Central memory CD8-positive, alpha-beta T cell (primary cell): ENCODE measurements at places on chromosomes 2 and 18.

DNA sequence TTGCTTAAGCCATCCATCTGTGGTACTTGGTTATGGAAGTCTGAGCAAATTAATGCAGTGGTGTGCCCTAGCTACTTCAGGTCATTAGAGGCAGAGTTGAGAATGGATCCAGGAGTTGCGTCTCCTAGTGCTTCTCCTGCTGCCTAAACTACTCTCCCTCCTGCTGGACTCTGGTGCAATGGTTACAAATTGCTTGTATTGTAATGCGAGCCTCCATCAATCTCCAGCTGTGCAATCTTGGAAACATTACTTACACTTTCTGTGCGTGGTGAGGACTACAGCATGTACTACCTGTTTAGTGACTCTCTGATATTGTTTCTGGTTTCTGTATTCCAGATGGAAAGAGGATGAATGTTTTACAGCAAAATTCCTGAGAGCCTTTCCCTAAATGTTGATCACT, 119.0 kb upstream of the CYRIA start:
- no peak overlapping the region for H3K27ac ChIP-seq
- no peaks in the 10 kb centered on the region for H3K4me1 ChIP-seq
- H3K36me3 ChIP-seq = peaks cover 3% of the 10 kb centered on the region
- H3K4me3 ChIP-seq = no peak overlapping the region
- no peaks in the 10 kb centered on the region for H3K27me3 ChIP-seq

- DNase-seq = no peak
- peaks cover 14% of the 10 kb centered on the region for H3K27me3 ChIP-seq
- peaks cover 46% of the 10 kb centered on the region for H3K4me1 ChIP-seq
- peak overlapping the region; percentile 91 for H3K27ac ChIP-seq
- H3K36me3 ChIP-seq = peaks cover 20% of the 10 kb centered on the region
Observed at GRCh38 chr2:10120877-10121574, 1.5 kb upstream of the RRM2 start.

- peaks cover 19% of the 10 kb centered on the region for H3K27me3 ChIP-seq
- H3K36me3 ChIP-seq = peaks cover 2% of the 10 kb centered on the region
- DNase-seq = peak; percentile 30
- H3K4me1 ChIP-seq = peaks cover 4% of the 10 kb centered on the region
Observed at GRCh38 chr2:165293440-165294420, 54.5 kb downstream of the SCN2A start.

GRCh38 chr2:196331143-196331542, 159.8 kb upstream of the STK17B start:
- H3K27me3 ChIP-seq = no peaks in the 10 kb centered on the region
- H3K27ac ChIP-seq = no peak overlapping the region
- DNase-seq = no peak
- no peaks in the 10 kb centered on the region for H3K4me1 ChIP-seq
- no peak overlapping the region for H3K4me3 ChIP-seq

- no peak overlapping the region for H3K4me3 ChIP-seq
- H3K4me1 ChIP-seq = no peaks in the 10 kb centered on the region
Observed at GRCh38 chr2:186780701-186781316, 68.2 kb downstream of the ZSWIM2 start.

DNA sequence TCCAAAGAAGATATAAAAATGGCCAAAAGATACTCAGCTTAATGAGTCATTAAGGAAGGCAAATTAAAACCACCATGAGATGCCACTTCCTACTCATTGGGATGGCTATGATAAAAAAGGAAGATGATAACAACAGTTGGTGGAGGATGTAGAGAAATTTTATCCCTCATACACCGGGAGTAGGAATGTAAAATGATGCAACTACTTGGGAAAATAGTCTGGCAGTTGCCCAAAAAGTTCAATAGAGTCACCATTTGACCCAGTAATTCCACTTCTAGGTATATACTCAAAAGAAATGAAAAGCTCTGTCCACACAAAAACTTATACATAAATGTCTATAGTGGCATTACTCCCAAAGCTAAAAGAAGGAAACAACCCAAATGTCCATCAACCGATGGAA, 10.1 kb upstream of the SULT1C2 start:
- DNase-seq = no peak
- H3K27ac ChIP-seq = no peak overlapping the region
- no peaks in the 10 kb centered on the region for H3K27me3 ChIP-seq
- no peak overlapping the region for H3K4me3 ChIP-seq
- no peaks in the 10 kb centered on the region for H3K4me1 ChIP-seq
